ENCODE measurements at places on chromosomes 3 and 15.

DNA sequence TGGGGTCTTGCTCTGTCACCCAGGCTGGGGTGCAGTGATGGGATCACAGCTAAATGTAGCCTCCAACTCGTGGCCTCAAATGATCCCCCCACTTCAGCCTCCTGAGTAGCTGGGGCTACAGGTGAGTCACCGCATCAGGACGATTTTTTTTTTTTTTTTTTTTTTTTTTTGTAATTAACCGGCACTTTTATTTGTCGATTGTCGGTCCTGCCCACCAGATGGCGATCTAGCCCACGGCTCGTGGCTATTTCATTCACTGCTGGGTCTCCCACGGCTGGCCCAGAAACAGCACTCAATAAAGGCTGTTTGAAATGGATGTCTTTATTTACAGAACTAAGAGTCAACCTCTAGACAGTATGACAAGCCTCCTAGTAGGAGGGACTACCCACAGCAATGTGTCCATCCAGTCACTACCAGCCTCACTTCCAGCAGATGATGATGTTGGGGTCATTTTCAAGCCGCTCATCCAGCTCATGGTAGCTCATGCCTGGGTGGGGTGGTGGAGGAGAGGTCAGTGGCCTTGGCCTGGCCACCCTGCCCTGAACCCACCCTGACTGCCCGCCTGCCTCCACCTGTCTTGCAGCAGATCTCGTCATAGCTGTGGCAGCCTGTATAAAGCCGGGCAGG lies 1.8 kb upstream of the ZMYND10 start:
- peak; percentile 43 for DNase-seq

DNA sequence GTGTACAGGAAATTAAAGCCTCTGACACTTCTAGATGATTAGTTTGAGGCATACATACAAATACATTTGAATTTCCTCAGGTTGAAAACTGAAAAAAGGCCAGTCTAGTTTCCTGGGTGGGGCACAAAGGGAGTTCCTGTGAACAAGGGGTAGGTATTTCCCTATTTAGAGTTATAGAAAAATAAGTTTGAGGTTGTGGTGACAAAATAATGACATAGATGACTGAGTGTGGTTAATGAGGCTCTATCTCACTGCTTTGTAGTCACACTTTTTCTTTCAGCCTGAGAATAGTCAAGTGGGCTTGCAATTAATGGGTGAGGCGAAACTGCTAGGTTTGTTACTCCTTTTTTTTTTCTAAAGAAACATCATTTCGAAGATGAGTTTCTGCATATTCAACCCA lies 4.3 kb downstream of the SLCO3A1 start:
- DNase-seq, result no peak

- DNase-seq, result peak; percentile 2
These were observed 768 bp downstream of the UBXN7 start for GRCh38 chr3:196431181-196432136.

DNA sequence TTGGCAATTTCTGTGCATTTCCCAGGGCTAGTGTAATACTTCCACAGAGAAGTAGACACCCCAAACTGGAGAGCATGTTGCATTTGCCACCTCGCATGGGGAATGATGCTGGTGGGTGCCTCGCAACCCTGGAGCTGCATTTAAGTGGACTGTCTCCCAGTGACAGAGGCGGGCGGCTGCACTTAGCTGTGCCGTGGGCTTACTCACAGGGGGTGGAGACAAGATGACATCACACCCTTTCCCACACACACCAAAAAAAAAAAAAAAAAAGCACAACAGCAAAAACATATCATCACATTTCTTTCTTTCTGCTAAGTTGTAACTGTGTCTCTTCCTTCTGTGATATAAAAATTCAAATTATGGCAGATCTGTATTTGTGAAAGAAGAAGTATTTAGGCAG lies at the start of gene ABI3BP:
ABI3BP (minus strand) TSS at position 113 of the 400 bp plus-strand sequence; CDS start at position 76, 37 bp downstream.
- DNase-seq, result no peak

- DNase-seq, result no peak
These were observed 67.2 kb downstream of the NR1I2 start for GRCh38 chr3:119849126-119849525.

DNA sequence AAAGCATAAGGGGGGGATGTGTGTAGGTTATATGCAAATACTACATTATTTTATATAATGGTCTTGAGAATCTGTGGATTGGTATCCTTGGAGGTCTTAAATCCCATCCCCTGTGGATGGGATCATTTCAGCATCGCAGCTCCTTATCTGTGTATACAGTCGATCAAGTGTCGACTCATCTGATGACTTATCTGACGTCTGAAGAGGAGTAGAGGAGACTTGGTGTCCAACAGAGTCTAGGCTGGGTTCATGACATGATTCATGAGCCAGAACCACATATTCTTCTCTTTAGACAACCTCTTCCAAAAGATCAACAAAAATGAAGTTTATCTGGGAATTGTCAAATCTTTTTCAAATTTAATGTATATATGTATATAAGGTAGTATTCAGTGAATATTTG lies 220.7 kb downstream of the NR2F2 start:
- DNase-seq, result no peak

- DNase-seq, result no peak
These were observed 3.7 kb downstream of the DLL4 start for GRCh38 chr15:40932649-40933516.

GRCh38 chr15:54789376-54789775 lies 407.4 kb downstream of the RSL24D1 start:
- no peak for DNase-seq

DNA sequence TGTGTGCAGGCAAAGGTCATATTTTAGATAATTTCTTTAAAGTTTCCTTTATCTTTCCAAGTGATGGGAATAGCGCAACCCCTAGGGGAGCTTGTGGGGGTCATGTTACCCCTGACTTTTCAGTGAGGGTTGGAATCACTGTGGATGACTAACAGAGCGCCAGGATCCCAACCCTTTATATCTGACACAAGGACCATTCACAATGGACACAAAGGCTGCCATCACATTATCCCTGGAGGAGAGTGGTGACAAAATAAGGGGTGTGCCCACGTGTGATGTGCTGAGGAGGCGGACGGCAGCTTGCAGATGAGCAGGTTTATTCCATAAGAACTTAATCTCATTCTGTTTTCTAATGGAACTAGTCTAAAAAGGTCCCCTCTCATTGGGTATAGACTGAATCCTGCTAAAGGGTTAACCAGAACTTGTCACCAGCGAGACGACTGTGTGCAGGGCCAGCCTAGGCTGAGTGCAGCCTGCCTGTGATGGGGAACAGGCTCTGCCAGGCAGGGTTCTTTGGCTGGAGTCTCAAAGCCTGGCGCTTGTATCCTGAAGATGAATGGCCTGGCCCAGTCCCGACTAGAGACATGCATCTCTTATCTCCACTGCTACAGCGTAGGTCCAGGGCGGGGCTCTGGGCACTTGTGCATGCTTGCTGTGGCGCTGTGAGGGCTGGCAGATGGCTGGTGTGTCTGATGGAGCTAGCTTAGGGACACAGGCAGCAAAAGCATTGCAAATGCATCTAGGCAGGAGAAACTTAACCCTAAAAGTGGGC lies 50.2 kb downstream of the CHDH start:
- DNase-seq, result no peak

DNA sequence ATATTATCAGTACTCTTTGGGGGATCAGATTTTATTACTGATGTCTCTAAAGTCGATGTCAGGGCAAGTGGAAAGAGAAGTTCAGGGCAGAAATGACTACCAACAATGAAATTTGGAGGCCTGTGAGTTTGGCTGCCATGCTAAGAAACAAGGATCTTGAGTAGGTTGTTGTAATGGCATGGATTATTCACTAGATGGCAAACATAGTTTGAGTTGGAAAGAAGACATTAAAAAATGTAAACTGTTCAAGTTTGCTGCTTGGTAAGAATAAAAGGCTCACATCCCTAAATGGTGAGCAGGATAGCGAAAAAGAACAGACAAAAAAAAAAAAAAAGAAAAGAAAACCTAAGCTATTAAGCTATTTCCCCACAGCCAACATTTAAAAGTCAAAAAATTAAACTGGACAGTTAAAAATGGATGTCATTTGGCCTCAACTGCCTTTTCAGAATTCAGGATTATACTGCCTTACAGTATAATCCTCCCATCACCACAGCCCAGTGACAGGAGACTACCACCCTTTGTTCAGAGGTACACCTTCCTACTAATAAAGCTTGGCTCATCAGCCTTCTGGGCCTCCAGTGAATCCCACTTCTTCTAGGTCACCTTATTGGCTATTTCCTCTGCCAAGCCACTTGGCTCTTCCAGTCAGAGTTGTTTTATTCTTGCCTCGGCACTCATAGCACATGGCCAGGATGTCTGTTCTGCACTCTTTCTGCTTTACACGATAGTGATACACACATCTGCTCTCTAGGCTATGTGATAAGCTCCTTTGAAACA lies 163.7 kb downstream of the PLD1 start:
- DNase-seq, result no peak

DNA sequence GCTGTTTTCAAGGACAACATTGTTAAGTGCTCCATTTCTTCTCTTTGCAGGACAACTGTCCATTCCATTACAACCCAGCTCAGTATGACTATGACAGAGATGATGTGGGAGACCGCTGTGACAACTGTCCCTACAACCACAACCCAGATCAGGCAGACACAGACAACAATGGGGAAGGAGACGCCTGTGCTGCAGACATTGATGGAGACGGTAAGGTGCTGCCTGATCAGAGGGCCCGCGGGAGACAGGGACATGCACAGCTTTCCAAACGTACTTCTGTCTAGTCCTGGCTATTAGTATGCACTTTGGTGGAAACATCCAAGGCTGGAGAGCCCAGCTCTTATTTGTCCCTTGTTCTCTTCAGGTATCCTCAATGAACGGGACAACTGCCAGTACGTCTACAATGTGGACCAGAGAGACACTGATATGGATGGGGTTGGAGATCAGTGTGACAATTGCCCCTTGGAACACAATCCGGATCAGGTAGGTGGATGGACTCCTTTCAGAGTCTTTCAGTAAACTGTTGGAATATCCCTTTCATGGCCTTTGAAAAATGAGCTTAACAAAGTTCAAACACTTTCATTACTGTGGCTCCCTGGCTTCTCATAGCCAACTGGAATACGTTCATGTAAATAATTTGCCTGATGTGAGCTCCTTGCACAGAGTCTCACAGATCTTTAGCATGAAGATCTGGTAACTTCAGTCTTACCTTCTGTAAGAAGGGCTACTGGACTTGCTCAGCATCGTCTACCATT lies 10.4 kb downstream of the THBS1 start:
- no peak for DNase-seq

DNA sequence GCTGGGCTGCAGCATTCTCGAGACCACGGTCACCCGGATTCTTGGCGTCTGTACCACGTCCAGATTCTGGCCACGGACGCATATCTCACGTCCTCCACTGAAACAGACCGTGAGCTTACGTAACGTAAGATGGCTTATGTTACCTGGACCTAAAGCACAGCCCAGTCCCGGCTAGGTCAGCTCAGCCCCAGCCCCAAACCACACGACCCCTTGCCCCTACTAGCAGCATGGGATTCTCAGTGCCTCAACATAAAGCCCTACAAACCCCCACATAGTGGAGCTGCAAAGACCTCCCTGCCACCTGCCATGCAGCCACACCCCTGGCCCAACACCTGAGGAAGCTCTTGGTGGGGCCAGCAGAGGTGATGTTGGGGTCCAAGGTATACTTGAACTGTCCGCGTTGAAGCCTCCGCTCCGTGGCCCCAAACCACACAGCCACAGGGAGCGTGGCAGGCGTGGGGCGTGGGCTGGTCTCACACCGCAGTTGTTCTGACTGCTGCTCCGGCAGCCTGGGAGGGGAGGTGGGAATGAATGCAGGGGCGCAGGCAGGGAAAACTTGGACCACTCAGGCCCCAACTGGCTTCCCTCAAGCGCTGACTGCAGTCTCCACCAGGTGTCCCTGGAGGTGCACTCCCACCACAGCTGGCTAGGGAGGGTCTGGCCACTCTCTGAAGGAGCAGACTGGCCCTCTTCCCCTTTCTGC lies 14.5 kb downstream of the PLXNB1 start:
- no peak for DNase-seq

- no peak for DNase-seq
These were observed 31.4 kb downstream of the DIPK2A start for GRCh38 chr3:144003051-144003450.

DNA sequence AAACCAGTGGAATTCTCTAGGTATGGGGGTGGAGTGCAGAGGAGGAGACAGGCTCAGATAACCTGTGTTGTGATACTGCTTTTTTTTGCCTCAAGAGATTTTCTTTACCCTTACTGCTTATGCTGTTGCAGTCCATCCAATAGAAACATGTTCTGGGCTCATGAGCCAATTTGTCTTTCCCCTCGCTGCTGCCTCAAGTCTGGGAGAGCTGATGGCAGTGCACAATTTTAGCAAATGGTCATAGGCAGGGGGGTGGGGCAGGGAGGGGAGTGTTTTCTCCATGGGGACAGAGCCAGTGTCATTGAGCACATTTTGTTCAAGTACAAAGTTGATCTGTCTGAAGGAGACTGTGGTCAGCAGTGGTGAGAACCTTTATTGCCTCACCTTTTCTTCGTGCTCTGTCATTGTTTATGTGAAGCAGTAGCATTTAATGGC lies 134.9 kb downstream of the MBNL1 start:
- DNase-seq, result no peak

DNA sequence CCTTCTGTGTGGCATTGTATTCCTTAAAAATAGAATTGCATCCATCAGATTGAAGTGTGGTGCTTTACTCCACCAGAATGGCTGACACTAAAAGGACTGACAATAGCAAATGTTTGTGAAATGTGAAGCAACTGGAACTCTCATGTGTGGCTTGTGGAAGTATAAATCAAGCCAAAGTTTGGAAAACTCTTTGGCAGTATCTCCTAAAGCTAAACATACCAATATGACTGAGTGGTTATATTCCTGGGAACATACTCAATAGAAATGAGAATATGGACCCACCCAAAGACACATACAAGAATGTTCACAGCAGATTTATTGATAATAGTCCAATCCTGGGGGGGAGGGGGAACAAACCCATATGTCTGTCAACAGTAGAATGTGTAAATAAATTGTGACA lies 87.1 kb downstream of the RARB start:
- DNase-seq, result no peak

DNA sequence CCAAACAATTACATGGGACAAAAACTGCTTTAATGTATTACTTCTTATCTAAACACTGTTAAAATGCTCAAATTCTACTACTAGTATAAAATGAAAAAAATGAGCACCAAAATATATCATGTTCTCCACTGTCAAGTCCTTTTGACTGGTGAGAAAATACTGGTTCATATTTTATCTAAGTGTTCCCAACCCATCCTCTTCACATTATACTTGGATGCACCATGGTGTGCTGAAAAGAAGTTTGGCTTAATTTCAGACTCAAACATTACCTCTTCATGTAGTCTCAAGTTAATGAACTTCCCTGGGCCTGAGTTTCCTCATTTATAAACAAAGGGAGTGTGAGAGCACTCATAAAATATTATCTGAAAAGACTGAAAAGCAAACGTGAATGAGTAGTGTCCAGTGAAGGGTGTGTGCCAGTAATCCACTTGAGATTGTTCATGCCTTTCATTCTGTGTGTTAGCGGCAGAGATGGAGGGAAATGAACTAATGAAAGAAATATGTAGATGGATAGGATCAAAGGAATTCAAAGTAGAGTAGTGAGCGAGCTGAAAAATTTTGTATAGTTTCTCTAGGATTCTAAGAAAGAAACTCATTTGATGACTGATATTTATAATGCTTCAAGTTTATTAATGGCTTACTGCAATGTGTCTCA lies 263.2 kb downstream of the NLGN1 start:
- DNase-seq, result no peak
